ENCODE measurements at places on chromosomes 6 and 20. TPM values are rescaled to one million over a fixed set of nuclear protein-coding genes. Genes with fewer than 3 reads are reported as not detected.

- no peaks in the 10 kb centered on the region for H3K27me3 ChIP-seq
- H3K4me3 ChIP-seq, result no peak overlapping the region
- H3K27ac ChIP-seq, result no peak overlapping the region
- no peaks in the 10 kb centered on the region for H3K4me1 ChIP-seq
- no peak for DNase-seq
These were observed 260.5 kb downstream of the CENPW start for GRCh38 chr6:126600258-126600916.

DNA sequence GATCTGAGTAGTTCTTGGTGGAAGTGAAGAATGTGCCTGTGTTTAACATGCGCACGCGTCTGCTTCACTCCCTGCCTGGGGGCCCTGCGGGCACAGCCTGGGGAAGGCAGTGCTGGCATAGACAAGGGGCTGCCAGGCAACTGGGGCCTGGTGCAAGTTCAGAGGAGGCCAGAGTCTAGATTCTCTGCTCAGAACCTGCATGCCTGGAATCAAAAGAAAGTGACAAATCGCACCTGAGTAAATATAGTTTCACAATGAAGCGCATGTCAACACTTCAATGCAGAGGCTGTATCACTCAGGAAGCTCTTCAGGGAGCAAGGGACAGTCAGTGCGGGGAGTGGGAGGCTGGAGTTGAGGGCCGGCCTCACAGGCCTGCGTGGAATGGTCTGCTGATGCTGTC is 24.2 kb upstream of the PPP1R14C start:
- H3K4me3 ChIP-seq, result no peak overlapping the region
- no peaks in the 10 kb centered on the region for H3K4me1 ChIP-seq
- no peak for DNase-seq

DNA sequence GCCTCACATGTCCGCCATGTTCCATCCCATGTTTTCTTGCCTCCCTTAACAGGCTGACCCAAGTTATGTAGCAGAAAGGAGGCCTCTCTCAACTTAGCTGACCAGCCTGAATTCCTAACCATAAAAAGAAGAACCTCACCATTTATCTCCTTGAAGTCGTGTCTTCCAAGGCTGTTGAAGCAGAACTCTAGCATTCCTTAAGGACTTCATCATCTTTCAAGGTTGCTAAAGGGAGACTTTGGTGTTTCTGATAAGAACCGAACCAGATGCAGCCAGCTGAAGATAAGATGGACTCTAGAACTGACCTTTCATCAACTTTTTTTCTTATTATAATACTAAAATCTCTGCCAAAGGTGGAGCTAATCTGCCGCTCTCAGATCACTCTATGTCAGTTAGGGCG is 571.7 kb upstream of the SLC35B3 start:
- no peak overlapping the region for H3K27ac ChIP-seq
- H3K4me3 ChIP-seq, result no peak overlapping the region
- H3K4me1 ChIP-seq, result no peaks in the 10 kb centered on the region
- no peaks in the 10 kb centered on the region for H3K27me3 ChIP-seq
- H3K36me3 ChIP-seq, result no peaks in the 10 kb centered on the region
- no peak for DNase-seq

GRCh38 chr6:13661647-13662046 is 46.5 kb downstream of the NOL7 start:
- H3K4me3 ChIP-seq, result no peak overlapping the region
- DNase-seq, result no peak
- no peak overlapping the region for H3K27ac ChIP-seq
- no peaks in the 10 kb centered on the region for H3K27me3 ChIP-seq

DNA sequence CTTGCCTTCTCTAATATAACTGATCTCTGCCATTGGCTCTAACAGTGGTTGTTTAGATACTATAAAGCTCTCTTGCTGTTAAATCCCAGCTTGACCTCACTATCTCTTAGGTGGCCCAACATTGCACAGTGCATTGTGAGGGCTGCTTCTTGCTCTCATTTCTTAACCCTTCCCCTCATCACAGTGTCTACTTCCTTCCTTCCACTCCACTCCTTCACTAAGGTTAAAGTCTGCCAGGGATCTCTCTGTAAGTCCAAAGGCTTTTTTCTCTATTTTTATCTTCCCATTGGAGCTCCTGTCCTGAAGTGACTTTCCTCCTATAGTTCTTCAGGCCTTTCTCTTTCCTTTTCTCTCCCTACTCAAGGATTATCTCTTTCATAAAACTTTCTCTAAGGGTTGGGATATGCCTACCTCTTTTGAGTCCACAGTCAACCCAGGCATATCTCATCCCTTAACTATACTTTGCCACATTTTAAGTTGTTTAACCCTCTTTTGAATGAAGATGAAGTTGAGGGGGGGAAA is 4.0 kb upstream of the TBC1D22B start:
- peaks cover 5% of the 10 kb centered on the region for H3K4me1 ChIP-seq
- no peak overlapping the region for H3K27ac ChIP-seq
- H3K36me3 ChIP-seq, result no peaks in the 10 kb centered on the region
- H3K27me3 ChIP-seq, result no peaks in the 10 kb centered on the region
- no peak overlapping the region for H3K4me3 ChIP-seq

DNA sequence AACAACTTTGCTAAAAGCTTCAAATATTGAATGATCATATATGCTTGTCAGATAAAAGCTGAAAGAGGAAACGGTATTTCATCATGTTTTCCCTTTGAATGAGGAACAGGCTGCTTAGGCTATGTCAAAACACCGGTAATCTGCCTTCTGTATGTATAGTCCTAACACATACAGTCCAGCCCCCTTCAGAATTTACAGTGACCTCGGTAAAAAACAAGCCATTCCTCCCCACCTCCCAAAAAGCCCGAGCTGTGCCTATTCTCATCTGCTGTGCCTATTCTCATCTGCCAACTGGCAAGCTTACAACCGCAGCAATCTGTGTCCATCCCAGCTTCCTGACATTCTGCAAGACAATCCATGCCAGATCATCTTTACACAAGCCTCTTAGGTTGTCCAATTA is 26.8 kb upstream of the UBE2J1 start:
- H3K27ac ChIP-seq, result no peak overlapping the region
- no peaks in the 10 kb centered on the region for H3K27me3 ChIP-seq
- H3K36me3 ChIP-seq, result no peaks in the 10 kb centered on the region
- no peak overlapping the region for H3K4me3 ChIP-seq

DNA sequence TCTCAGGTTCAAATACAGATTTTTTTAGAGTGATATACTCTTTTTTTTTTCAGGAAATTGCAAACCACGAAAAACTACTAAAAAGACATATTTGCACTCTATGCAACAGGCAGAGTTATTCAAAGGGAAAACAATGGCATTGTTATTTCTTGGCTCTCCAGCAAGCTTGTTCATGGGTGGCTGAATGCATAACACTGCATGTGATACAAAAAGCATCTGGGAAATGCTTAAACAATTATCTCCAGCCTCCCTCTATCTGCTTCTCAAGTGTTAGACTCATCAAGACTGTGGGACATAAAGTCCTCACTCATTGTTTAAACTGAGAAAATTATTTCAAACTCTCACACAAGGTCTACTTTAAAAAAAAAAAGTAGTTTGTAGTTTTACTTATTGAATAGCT is 7.3 kb upstream of the COL12A1 start:
- no peaks in the 10 kb centered on the region for H3K36me3 ChIP-seq
- H3K27me3 ChIP-seq, result no peaks in the 10 kb centered on the region
- no peak overlapping the region for H3K27ac ChIP-seq

GRCh38 chr6:3731700-3732099 is 19.8 kb downstream of the PXDC1 start:
- H3K27me3 ChIP-seq, result no peaks in the 10 kb centered on the region
- H3K4me1 ChIP-seq, result peaks cover 34% of the 10 kb centered on the region
- H3K4me3 ChIP-seq, result no peak overlapping the region
- no peak for DNase-seq
- no peak overlapping the region for H3K27ac ChIP-seq

- no peak overlapping the region for H3K27ac ChIP-seq
- no peak overlapping the region for H3K4me3 ChIP-seq
- H3K27me3 ChIP-seq, result no peaks in the 10 kb centered on the region
- no peaks in the 10 kb centered on the region for H3K4me1 ChIP-seq
These were observed 164.3 kb downstream of the VEGFA start for GRCh38 chr6:43934183-43934802.

DNA sequence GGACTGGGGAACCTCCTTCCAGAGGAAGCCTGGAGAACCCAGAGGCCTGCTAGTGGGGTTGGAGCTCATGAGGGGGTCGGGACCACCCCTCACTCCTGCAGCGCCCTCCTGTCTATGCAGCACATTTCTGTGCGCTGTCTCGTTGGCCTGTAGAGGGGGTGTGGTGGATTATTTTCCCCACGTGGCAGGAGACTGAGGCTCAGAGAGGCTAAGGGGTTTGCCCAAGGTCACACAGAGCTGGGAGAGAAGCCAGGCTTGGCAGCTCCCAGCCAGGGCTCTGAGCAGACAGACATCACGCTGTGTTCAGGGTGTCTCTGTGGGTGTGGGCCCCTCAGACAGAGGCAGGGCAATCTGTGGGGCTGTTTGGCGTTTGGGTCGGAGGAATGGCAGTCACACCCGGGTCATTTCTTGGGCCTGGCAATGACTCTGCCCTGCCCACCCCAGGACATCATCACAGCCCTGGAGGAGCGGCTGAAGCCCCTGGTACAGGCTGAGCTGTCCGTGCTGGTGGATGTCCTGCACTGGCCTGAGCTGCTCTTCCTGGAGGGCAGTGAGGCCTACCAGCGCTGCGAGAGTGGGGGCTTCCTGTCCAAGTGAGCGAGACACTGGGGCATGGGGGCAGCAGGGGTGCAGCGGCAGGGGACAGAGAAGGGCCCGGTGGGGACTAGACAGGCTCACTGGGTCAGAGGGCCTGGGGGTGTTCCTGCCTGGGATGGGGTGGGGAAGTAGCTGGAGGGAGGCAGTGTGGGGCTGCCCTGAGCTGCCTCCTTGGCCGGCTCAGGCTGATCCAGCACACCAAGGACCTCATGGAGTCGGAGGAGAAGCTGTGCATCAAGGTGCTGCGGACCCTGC is 27.7 kb downstream of the UQCC2 start:
- H3K27me3 ChIP-seq, result no peaks in the 10 kb centered on the region
- H3K36me3 ChIP-seq, result no peaks in the 10 kb centered on the region
- no peaks in the 10 kb centered on the region for H3K4me1 ChIP-seq
- H3K27ac ChIP-seq, result no peak overlapping the region
- H3K4me3 ChIP-seq, result no peak overlapping the region

GRCh38 chr20:64021124-64021975 is 14.6 kb upstream of the C20orf204 start:
- no peak for DNase-seq
- no peaks in the 10 kb centered on the region for H3K27me3 ChIP-seq
- H3K4me1 ChIP-seq, result no peaks in the 10 kb centered on the region
- no peak overlapping the region for H3K27ac ChIP-seq
- no peak overlapping the region for H3K4me3 ChIP-seq
- peaks cover 88% of the 10 kb centered on the region for H3K36me3 ChIP-seq

- no peak for DNase-seq
- H3K36me3 ChIP-seq, result no peaks in the 10 kb centered on the region
- no peaks in the 10 kb centered on the region for H3K27me3 ChIP-seq
- no peak overlapping the region for H3K4me3 ChIP-seq
- H3K4me1 ChIP-seq, result no peaks in the 10 kb centered on the region
These were observed 115.0 kb downstream of the SCP2D1 start for GRCh38 chr20:18928626-18929025.

DNA sequence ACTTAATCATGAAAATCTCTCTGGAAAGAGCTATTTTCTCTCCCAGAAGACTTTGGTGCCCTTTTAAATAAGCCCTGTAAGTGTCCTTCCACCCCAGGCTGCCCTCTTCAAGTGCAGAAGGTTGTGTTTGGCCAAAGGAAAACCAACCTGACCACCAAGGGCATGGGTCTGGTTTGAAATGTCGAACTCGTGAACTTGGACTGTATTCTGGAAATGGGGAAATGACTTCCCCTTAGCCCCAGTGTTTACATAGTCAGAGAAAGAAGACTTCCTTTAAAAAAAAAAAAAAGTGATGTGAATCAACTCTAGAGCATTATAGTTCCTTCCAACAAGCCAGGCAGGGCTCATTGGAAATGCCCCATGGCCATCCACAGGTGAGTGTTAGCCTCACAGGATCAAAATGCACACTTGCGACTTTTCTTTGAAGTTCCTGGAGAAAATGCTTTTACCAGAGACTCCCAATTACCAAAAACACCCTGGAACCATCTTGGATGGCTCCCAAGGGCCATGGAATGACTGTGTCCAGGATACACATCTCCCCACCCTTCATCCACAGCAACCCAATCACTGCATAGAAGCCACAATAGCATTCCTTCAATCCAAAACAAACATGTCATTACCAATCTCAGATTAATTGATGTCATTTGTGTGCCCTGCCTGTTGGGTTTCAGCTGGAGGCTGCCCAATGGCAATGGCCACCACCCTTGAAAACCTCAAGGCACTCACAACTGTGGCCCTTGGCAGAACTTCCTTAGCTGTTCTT is 133.8 kb downstream of the CLIC5 start:
- H3K36me3 ChIP-seq, result no peaks in the 10 kb centered on the region
- DNase-seq, result no peak
- H3K4me1 ChIP-seq, result peaks cover 23% of the 10 kb centered on the region
- no peak overlapping the region for H3K4me3 ChIP-seq

DNA sequence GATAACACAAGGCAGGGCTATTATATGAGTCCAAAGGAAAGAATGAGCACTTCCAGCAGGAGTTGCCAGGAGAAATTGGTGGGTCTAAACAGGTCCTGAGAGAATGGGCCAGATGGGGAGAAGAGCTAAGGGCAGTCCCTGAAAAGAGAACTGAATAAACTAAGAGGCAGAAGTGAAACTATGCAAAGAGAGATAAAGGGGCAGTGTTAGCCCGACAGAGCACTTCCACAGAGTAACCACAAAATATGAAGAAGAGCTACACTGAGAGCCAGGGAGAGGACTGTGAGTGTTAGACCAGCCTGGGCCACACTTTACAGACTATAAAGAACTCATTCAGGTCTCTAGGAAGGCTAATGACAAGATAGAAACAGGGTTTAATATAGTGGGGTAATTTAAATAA is 43.8 kb downstream of the RALGAPA2 start:
- H3K4me3 ChIP-seq, result no peak overlapping the region
- no peaks in the 10 kb centered on the region for H3K4me1 ChIP-seq
- H3K27ac ChIP-seq, result no peak overlapping the region
- H3K36me3 ChIP-seq, result no peaks in the 10 kb centered on the region
- no peaks in the 10 kb centered on the region for H3K27me3 ChIP-seq

GRCh38 chr20:47817573-47817972 is 32.3 kb upstream of the SULF2 start:
- no peak for DNase-seq
- H3K27ac ChIP-seq, result no peak overlapping the region
- no peaks in the 10 kb centered on the region for H3K36me3 ChIP-seq
- no peaks in the 10 kb centered on the region for H3K4me1 ChIP-seq

- H3K36me3 ChIP-seq, result no peaks in the 10 kb centered on the region
- H3K4me1 ChIP-seq, result peaks cover 9% of the 10 kb centered on the region
- no peaks in the 10 kb centered on the region for H3K27me3 ChIP-seq
- no peak for DNase-seq
- no peak overlapping the region for H3K4me3 ChIP-seq
- H3K27ac ChIP-seq, result peak overlapping the region; percentile 49
These were observed 34.7 kb upstream of the LAMA4 start for GRCh38 chr6:112289038-112289566.

The GPLD1 gene
- 15.7 TPM for total RNA-seq

The FOXA2 gene
- total RNA-seq, result not detected

The ELOVL4 gene
- 2.9 TPM for total RNA-seq

The ABHD16B gene
- total RNA-seq, result not detected

The GPX5 gene
- total RNA-seq, result not detected

The SLC17A3 gene
- total RNA-seq, result not detected

The GLP1R gene
- not detected for total RNA-seq

The AVP gene
- total RNA-seq, result not detected

All from vagina (tissue), 2 donors.